NCI-H1092 (cell line): ENCODE measurements at places on chromosomes 3 and 15.

DNA sequence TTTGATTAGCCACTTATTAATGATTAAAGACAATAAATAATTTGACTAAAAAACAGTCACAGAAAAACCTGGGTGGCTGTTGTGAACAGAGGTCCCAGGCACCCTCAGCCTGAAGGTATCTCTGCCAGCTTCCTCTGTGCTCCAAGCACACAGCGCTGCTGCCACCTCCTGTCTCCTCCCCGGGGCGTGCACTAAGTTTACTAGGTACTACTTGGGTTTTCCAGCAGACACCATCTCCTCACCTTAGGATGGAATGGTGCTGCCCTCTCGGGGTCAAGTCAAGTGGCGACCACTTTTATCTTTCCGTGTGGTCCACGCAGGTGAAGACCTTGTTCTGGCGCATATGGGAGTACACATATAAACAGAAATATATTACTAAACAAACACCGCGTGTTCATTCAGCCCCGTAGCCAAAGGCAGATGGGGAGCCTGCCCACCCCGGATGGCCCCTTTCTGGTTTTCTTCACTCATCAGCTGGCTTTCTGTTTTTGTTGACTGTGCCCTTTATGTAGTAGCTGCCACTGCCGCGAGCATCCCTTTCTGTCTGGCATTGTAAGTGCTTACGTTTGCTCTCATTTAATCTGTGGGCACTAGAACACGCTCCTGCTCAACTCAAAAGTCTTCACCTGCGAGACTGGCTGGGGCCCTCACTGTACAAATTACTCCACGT, 128.0 kb downstream of the LRIG1 start:
- DNase-seq = peak; percentile 16

GRCh38 chr3:194874783-194875182, 189.1 kb downstream of the FAM43A start:
- no peak for DNase-seq

- no peak for DNase-seq
These were observed 45.1 kb downstream of the NR1I2 start for GRCh38 chr3:119826711-119827608.

DNA sequence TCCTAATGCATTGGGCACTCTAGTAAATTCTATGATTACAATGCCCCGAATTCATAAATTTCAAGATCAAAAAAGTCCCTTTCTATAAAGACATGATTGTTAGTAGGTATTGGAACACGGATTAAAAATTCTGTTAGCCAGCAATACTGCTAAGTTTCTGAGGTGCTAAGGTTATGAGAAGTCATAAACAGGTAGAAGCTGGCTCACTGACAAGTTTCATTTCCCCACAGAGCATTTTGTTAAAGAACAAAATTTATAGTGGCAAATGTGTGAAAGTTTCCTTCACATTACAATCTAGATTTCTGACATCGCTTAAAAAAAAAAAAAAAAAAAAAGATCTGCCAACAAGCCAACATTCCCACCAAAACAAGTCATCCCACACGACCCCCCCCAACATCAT, 12.4 kb upstream of the MAN2C1 start:
- no peak for DNase-seq

GRCh38 chr3:172227340-172228035, 188.1 kb downstream of the FNDC3B start:
- DNase-seq = no peak

DNA sequence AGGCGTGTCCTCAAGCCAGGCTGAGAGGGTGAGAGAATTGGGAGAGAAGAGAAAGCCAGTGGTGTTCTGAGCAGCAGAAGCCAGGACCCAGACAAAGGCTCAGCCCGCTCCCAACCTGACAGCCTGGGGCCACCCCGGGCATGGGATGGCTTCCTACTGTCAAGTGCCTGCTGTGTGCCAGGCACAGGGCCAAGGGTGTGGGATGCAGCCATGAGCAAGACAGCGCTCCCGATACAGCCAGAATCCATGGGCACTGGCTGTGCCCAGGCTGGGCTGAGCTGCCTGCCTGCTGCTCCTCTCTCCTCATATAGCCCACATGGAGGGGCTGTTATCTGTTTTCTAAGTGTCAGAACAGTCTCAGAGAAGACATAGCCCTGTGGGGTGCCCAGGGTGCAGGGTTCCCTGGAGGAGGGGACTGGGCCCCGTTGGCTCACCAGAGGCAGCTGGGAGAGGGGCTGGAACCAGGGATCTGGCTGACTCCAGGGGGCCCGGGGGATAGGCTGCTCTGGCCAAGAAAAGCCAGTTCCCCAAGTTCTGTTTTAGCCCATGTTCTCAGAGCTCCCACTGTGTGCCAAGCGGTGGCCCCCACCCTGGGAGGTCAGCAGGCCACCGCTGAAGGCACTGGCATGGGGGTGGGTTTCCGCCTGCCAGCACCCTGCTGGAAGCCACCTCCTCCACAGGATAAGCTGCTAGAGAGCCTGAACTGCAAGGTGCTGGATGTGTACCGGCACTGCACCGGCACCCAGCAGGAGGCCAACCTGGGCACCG, 39.0 kb downstream of the CFAP100 start:
- DNase-seq = peak; percentile 51
